ENCODE measurements at places on chromosomes 12 and 14.

DNA sequence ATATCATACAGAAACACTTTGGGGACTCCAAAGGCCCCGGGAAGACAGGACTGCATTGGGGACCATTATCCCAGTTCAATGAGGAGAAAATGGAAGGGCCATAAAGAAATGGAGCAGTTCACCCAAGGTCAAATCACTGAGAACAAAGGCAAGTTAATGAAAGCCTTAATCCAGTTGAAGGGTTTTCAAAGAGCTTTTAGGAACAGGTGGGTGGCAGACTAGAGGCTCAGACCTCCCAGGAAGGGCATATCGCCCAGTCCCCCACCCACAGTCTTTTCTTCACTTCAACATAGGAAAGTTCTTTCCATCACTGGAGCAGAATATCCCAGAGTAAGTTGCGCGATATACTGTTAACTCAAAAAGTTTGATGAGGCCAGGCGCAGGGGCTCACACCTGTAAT, 136.1 kb upstream of the CCND2 start:
- DNase-seq = no peak

DNA sequence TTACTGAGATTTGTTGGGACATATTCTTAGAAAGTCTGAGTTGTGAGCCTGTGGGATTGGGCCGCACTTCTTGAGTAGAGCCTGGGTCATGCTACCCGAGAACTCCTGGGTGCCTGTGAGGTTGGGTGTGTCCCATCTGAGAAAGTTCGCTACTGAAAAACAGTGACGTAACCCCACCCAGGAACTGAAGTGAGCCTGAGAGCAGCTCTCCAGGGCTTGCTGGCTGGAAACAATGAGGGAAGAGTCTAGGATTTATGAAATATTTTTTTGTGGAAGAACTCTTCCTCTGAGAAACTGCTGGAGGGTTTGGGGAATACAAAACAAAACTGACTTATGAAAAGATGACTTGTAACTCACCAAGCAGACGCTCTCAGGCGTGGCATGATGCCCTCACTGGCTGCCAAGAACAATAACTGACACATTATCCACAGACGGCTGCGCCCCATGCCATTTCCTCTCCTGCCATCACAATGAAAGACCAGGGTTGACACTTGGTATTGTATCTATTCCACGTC, 69.2 kb downstream of the RASSF3 start:
- peak; percentile 92 for DNase-seq

GRCh38 chr12:21815306-21816062, 41.0 kb upstream of the KCNJ8 start:
- no peak for DNase-seq

DNA sequence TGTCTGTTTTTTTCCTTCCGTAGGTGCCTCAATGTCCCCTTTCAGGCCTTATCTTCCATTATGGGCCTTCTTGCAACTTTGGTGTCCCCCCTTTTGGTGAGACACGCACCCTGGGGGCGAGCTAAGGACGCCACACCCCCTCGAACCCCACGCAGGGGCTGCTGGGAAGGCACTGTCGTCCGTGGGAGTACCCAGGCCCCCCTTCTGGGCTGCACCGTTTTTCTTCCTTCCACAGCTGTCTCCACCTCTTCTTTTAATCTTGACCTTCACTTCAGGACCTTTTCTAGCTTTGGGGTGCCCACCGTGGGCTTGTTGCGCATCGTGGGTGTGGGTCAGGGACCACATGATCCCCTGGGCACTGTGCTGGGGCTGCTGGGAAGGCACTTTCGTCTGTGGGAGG, 271.8 kb downstream of the ALG10 start:
- no peak for DNase-seq

DNA sequence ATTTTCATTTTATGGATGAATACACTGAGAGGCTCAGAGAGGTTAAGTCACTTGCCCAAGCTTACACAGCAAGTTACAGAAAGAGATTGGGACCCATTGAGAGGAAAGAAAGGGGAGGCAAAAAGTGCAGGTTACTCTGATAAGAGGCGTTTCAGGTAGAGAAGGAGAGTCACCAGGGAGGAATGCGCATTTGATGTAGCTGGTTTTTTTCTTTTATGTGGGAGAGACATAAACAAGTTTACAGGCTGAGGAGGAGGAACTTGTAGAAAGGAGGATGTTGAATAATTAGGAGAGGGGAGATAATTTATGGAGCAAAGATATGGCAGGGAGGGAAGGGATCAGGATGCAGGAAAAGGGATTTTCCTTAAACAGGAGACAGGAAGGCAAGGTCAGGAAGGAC, 297.0 kb downstream of the PCNX1 start:
- no peak for DNase-seq

DNA sequence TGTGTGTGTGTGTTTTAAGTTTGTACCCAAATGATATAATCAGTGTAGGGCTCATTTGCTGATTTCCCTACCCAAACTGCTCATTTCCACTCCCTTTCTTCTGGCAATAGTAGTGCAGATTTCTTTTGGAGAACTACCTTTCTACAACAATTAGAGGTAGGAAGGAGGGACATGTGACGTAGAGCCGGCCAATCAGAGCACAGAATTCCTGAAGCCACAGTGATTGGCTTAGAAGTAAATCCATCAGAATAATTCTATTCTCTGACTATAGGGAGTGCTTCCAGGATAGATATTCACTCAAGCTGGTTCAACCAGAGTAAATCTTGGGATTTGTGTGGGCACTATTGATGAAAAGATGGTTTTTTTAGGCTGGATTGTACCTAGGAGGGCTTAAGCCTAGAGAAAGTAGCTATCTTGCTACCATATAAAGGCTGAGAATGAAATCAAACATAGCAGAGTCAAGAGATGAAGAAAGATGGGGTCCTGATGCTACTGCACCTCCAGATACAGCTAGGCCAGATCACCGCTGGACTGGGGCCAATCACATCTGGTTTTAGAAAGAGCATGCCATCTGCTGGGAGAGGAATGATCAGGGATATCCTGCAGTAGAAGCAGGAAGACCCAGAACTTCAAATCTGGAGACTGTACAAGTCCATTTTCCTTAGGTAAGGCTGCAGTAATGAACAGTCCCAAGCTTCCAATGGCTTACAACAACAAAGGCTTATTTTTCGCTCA, 54.1 kb upstream of the NUAK1 start:
- DNase-seq = no peak

- no peak for DNase-seq
Measured at GRCh38 chr12:118432812-118433545, 56.6 kb downstream of the SUDS3 start.

DNA sequence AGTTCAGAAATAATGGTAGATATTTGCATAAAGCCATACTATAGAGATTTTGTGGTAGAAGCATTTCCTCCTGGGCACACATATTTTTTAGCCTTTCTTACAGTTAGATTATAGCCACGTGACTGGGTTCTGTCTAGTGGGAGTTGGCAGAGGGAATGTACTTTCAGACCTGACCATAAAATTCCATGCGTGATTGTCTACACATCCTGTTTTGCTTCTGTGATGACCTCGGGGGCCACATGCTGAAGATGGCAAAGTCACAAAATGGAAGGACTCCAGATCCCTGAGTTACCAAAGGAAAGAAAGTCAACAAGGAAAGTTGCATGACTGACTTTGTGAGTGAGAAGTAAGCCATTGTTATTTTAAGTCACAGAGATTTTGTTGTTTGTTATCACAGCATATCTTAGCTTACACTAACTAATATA, 14.6 kb upstream of the MIA2 start:
- no peak for DNase-seq

DNA sequence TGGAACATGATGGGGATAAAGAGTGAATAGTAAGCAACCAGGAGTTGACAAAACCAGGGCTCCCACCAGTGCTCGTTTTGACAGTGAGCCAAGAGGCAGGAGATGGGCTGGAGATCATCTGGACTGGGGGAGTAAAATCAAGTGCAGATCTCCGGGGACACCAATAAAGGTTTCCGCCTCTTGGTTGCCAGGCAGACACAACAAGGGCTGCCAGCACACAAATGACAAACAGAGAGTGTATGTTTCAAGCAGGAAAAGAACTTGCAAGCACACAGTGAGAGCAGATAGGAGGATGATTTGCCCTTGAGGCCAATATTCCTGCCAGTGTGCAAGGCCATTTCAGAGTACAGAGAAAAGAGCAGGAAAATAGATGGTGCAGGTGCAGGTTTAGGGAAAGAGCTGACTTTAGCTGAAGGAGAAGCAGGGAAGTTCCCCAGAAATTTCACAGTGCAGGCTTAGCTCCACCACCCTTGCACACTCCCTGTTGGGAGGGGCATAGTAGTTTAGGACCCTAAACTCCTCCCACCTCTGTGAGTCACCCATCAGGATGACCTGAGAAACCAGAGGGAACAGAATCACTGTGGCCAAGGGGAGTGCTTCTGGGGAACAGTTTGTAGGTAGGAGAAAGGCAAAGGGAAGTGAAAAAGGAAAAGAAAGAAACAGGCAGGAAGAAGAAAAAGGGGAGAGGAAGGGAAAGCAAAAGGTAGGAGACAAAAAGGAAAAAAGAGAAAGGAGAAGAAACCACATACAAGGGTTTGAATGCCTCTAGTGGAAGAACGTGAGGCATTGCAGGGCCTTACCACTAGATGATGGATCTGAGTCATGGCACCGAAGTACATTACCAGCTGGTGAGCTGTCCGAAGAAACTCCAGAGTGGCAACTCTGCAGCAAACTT, 404.4 kb downstream of the SLC6A15 start:
- no peak for DNase-seq

DNA sequence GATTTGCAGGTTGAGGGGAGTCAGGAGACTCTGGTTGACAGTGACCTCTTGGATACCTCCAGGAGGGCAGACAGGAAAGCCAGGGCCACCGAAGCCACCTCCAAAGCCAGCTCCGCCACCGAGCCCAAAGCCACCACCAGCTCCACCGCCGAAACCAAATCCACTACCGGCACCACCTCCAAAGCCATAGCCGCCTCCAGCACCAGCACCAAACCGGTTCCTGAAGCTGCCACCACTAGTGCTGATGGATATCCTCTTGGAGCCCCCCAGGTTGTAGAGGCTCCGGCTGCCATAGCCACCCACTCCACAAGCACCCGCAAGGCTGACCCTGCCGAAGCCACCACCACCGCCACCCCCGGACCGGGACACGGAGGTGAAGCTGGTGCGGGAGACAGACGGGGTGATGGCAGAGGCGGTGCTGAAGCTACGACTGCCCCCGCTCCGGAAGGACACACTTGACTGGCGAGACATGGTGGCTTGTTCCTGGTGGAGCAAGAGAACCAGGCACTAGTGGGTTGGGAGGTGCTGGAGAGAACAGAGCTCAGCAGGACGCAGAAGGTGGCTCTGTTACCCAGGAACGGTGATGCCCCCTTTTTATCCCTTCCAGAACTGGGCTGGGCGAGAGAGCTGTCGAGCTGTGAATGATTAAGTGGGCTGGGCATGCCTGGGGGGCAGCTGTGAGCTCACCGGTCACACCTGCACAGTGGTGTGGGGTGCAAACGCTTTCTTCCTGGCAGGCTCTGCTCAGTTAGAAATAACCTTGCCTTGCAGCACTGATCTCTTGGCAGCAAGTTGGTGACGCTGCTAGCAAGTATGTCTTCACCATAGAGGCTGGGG, at the start of gene KRT5:
KRT5 (minus strand) TSS at position 569 of the 837 bp plus-strand sequence; CDS start at position 471, 98 bp downstream.
- no peak for DNase-seq

DNA sequence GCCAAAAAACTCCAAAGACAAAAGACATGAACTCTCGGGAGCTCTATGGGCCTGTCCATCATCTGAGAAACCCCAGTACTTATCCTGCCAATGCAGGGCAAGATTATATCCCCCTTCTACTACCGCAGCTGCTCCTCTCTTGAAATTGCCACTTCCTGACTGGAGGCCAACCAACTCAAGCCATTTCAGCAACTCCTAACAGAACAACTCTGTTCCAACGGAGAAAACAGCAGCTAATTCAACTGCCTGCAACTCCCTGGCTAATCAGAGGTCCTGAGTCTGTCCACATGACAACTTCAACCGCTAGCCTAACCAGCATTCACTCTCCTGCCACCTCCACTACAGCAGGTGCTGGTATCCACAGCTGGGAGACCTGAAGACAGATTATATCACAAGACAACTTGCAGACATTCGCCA, 24.1 kb downstream of the CEP83 start:
- DNase-seq = no peak

- no peak for DNase-seq
Measured at GRCh38 chr12:94498073-94498472, 38.4 kb upstream of the CEP83 start.

- DNase-seq = no peak
Measured at GRCh38 chr12:104651811-104652210, 195.1 kb downstream of the CHST11 start.

DNA sequence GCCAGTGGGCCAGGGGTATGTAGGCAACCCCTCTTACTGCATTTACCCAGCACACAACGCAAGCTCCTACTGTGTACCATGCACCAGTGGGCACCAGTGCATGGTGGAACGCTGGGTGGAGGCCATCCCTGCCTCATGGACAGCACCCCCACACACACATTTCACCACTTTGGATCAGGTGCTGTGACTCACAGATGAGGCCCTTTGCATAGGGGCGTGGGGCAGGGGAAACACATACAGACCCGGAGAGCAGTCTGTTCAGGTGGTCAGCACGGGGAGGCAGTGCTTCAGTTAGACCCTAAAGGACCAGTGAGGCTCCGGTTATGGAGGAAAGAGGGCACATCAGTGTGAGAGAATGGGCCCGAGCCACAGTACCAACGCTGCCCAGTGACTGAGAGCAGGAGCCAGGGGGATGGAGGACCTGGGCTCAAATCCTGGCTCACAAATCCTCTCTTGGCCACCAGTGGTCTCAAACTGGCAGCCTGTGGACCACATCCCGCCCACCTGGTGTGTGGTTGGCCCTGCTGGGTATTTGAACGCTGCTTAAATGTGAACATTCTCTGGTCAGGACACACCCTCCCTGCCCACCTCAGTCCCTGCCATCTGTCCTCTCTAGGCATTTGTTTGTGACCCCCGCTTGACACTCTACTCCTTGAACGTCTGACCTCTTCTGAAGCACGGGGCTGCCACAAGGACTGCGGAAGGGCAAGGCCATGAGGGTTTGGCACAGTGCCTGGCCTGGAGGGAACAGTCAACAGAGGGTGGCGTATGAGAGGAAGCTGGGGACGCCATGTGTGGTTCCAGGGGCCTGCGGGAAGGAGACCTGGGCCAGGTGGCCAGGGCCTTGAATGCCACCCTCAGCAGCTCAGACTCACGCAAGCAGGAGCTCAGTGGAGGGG, 46.7 kb downstream of the FAM222A start:
- DNase-seq = no peak

DNA sequence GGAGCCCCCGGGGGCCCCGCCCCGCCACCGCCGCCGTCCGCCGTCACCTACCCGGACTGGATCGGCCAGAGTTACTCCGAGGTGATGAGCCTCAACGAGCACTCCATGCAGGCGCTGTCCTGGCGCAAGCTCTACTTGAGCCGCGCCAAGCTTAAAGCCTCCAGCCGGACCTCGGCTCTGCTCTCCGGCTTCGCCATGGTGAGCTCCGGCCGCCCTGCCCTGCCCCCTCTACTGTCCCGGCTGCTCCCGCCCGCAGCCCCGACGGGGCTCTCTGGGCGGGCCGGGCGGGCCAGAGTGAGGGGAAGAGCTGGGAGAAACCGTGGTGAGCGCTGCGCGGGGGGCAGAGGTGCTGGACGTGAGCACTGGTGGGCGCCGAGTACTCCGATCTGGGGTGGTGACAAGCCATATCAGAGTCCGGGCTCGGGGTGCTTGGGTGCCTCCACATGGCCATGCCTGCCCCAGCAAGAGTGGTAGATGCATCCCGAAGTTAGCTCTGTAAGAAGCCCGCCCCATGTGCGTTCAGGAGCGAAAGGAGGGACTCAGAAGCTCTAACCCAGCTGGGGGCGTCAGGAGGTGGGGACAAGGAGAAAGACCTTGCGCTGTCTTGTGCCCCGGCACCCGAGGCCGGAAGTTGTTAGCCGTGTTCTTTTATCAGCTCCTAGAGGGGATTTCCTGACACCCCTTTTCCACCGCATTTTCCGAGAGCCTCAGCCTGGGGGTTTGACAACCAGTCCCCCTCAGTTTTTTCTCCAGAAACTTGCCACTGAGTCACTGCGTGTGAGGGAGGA, 717 bp downstream of the ORAI1 start:
- DNase-seq = peak; percentile 82

GRCh38 chr12:39958377-39958776, 147.5 kb downstream of the SLC2A13 start:
- DNase-seq = peak; percentile 16

Measured in CD4-positive, CD25-positive, alpha-beta regulatory T cell (primary cell).